ENCODE measurements at places on chromosomes 6 and 20. TPM values are rescaled to one million over a fixed set of nuclear protein-coding genes. Genes with fewer than 3 reads are reported as not detected.
A peak's percentile ranks its signal among the peaks of the same experiment; 100 is the strongest.

DNA sequence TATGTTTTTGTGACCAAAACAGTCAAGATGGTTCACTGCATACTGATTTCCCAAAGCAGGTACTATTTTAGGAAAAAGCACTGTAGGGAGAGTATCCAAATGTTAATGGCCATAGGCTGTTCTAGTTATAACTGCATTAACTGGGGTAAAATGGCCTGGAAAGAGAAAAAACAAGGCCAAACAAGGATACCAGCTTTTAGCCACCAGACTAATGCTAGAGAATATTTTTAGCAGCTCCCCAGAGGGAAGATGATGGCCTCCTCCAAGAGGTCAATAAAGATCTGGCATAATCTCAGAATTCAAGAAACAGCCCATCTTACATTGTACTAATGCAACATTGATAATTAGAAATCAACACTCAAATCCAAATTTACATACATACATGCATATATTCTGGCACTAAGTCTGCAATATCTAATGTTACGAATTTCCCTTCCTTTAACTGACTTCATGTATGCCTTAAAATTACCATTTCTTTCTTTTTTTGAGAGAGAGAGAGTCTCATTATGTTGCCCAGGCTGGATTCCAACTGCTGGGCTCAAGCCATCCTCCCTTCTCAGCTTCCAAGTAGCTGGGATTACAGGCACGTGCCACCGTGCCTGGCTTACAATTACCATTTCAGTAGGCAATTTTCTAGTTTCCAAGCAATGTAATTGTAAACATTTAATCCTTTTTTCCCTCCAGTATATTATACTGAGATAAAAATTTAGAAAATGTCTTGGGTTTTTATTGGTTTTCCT lies 9.3 kb downstream of the COX7A2 start:
- DNase-seq, result peak; percentile 77

AFG1L gene
- 5.2 TPM for total RNA-seq

TEAD3 gene
- 19.4 TPM for total RNA-seq

DNA sequence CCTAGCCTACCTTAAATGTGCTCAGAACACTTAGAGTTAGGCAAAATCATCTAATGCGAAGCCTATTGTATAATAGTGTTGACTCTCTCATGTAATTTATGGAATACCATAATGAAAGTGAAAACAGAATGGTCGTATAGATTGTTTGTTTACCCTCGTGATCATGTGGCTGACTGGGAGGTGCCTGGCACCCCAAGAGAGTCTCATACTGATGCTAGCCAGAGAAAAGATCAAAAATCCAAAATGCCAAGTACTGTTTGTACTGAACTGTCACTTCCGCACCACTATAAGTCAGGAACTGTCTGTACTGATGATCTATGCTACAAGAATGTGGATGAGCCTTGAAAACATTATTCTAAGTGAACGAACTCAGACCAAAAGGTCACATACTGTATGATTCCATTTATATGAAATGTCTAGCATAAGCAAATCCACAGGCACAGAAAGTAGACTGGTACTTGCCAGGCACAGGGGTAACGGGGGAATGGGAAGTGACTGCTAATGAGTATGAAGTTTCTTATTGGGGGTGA lies 22.4 kb downstream of the ZMYND8 start:
- peak; percentile 58 for DNase-seq

HMGCLL1 gene
- 7.4 TPM for total RNA-seq

DNA sequence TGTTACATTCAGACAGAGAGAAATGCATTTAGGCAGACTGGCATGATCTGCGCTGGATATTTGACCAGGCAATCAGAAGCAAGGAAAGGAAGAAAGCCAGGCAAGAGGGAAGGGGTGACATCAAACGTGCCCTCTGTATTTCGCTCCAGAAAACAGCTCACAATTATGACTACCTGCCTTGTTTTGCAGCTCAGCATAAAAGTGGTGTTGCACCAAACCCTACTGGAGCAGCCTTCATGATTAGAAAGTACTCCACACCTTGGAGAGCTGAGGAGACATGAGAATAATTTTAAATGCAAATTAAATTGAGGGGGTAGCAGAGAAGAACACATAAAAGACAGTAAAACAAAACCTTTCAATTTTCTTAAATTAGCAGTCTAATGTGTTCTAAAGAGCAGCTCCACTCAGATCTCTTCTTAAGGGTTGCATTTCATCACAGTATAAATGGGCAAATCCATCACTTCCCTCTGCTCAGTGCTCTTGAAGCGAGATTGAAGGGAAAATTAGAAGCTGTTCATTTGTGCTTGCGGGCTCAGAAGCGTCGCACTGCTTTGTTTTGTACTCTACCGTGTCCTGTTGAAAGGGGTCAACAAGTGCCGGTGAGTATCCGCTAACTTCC lies at the start of gene PHACTR1:
Gene PHACTR1, plus strand, starts transcription at position 470 of the 619 bp plus-strand sequence.
- DNase-seq, result no peak

- peak; percentile 94 for DNase-seq
Observed at GRCh38 chr20:59314997-59315396, 14.6 kb downstream of the EDN3 start.

EDN3 gene
- total RNA-seq, result 22.7 TPM

SLC35A1 gene
- total RNA-seq, result 21.8 TPM

DNA sequence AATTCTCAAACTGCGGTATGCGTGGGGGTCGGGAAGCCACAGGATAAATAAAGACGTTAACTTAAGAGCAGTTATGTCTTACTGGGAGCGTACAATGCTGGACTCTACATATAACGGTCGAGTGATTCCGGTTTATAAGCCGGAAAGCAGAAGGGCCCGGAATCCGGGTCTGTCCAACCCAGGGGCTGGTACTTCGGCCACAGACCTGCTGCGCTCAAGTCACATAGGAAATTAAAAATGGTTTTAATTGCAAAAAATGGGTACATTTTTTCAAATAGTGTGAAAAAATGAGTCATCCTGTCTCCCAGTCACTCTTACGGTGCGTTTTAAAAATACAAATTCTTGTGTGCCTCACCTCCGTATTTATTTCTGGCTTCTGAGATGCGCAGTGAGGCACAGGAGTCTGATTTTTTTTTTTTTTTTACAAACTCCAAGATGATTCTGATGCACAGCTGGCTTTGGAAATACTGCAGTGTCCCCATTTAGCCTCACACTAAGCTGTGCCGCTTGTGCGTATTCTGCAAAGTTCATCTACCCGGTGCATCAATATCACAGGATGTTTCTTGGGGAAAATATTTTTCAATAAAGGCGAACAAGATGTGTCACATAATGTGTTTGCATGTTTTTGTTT lies 1.0 kb downstream of the PCIF1 start:
- DNase-seq, result no peak

MOXD1 gene
- 17.6 TPM for total RNA-seq

ADRM1 gene
- total RNA-seq, result 57.2 TPM

HLA-DOA gene
- 1.6 TPM for total RNA-seq

GRCh38 chr20:4814696-4815252 lies 93.1 kb downstream of the PRND start:
- no peak for DNase-seq

ZNF311 gene
- 1.5 TPM for total RNA-seq

MRPL2 gene
- total RNA-seq, result 20.9 TPM

GRCh38 chr6:42049948-42050296 lies 402 bp upstream of the TAF8 start:
- no peak for DNase-seq

GRCh38 chr20:52142757-52143156 lies 48.8 kb downstream of the ZFP64 start:
- DNase-seq, result no peak

GRCh38 chr20:6870559-6870958 lies 103.1 kb downstream of the BMP2 start:
- peak; percentile 5 for DNase-seq

Measured in tongue (tissue), 3 donors.